ENCODE measurements at places on chromosomes 6 and 20.

- no peak overlapping the region for H3K27ac ChIP-seq
- H3K27me3 ChIP-seq, result no peaks in the 10 kb centered on the region
- no peak for DNase-seq
- H3K4me3 ChIP-seq, result no peak overlapping the region
- no peaks in the 10 kb centered on the region for H3K36me3 ChIP-seq
- no peaks in the 10 kb centered on the region for H3K4me1 ChIP-seq
Observed at GRCh38 chr6:93604951-93605350, 185.6 kb upstream of the EPHA7 start.

- H3K4me3 ChIP-seq, result no peak overlapping the region
- no peaks in the 10 kb centered on the region for H3K4me1 ChIP-seq
- H3K27me3 ChIP-seq, result no peaks in the 10 kb centered on the region
- no peak for DNase-seq
- H3K27ac ChIP-seq, result no peak overlapping the region
- no peaks in the 10 kb centered on the region for H3K36me3 ChIP-seq
Observed at GRCh38 chr6:112575309-112575834, 228.2 kb downstream of the RFPL4B start.

- no peak overlapping the region for H3K4me3 ChIP-seq
- H3K4me1 ChIP-seq, result no peaks in the 10 kb centered on the region
- H3K36me3 ChIP-seq, result no peaks in the 10 kb centered on the region
- H3K27ac ChIP-seq, result no peak overlapping the region
- no peaks in the 10 kb centered on the region for H3K27me3 ChIP-seq
- no peak for DNase-seq
Observed at GRCh38 chr6:130161683-130162404, 60.9 kb downstream of the SAMD3 start.

DNA sequence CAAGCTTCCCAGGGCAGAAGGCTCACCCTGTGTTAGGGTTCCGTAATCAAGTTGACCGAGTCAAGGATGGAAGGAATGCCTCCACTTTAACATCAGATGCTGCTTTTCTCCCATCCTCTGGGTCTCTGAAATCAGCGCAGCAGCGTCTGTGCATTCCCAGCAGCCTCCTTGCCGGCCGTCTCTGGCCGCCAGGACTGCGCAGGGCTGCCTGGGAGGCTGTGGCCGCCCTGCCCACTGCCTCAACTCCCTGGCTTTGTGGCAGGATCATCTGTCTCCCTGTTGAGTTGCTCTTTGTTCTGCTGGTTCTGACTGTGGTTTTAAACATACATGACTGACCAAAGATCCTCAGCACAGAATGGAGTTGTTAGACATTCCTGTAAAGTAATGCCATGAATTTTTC lies 56.5 kb downstream of the DLL1 start:
- H3K27ac ChIP-seq, result no peak overlapping the region
- H3K4me3 ChIP-seq, result no peak overlapping the region
- H3K27me3 ChIP-seq, result no peaks in the 10 kb centered on the region
- DNase-seq, result no peak

DNA sequence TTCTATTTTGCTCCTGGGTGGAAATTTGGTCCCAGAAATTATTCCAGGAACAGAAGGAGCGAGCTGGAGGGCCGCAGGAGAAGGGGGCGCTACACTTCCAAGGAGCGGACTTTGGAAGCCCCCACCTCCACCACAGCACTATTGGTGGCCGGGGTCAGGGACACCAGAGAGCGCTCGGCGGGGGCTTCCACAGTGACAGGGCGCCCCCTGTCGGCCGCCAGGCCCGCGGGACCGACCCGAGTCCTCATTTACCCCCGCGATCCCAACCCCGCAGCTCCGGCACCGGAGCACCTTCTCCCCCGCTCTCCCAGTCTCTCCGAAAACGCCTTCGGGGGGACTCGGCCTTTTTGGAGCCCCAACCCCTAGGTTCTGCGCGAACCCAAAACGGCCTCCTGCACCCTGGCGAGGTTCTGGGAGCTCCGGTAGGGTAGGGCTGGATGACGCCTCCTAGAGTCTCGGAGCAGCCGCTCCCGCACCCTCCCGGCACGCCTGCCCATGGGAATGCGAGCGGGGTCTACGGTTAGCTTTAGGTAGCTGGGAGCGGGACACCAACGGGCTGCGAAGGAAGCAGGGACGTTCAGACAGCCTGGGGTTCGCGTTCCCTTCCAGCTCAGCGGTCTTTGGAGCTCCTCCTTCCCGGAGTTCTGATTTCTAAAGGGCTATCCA lies 2.4 kb upstream of the FOXA2 start:
- peak; percentile 77 for DNase-seq
- no peak overlapping the region for H3K27ac ChIP-seq
- H3K4me3 ChIP-seq, result no peak overlapping the region
- peaks cover 64% of the 10 kb centered on the region for H3K27me3 ChIP-seq
- H3K4me1 ChIP-seq, result peaks cover 5% of the 10 kb centered on the region

GRCh38 chr6:151548201-151548600 lies 54.4 kb downstream of the CCDC170 start:
- no peaks in the 10 kb centered on the region for H3K27me3 ChIP-seq
- no peaks in the 10 kb centered on the region for H3K4me1 ChIP-seq
- H3K4me3 ChIP-seq, result no peak overlapping the region
- DNase-seq, result no peak
- H3K36me3 ChIP-seq, result no peaks in the 10 kb centered on the region

DNA sequence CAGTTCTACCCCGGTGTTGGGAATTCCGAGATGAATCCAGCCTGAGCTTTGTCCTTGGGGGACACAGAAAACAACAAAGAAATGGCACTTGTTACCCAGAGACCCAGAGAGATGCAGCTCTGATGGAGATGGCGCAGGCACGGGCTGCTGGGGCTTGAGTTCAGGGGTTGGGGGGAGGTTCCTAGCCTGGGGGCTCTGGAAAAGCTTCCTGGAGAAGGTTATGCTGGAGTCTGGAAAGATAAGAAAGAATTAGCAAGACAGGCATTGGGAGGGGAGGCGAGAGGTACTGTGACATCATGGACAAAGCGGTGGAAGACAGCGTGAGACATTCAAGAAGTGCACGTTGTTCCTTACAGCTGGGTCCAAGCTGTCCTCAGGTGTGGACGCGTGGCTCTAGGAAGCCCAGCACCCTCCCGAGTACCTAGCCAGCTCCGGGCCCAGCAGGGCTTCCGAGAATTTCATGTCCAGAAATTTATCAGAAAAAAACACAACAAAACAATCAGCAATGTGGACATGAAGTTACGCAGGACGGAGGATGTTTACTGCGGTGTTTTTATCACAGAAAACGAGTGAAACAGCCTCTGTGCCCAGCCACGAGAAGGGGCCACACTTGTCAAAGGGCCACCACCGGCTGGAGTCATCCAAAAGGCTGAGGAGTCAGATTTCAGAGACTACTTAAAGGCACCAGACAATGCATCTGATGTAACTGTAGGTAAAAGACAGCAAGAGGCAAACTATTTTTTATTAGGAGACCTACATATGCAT lies 39.5 kb downstream of the C20orf203 start:
- no peaks in the 10 kb centered on the region for H3K4me1 ChIP-seq
- no peak overlapping the region for H3K4me3 ChIP-seq
- no peaks in the 10 kb centered on the region for H3K27me3 ChIP-seq
- H3K27ac ChIP-seq, result no peak overlapping the region

DNA sequence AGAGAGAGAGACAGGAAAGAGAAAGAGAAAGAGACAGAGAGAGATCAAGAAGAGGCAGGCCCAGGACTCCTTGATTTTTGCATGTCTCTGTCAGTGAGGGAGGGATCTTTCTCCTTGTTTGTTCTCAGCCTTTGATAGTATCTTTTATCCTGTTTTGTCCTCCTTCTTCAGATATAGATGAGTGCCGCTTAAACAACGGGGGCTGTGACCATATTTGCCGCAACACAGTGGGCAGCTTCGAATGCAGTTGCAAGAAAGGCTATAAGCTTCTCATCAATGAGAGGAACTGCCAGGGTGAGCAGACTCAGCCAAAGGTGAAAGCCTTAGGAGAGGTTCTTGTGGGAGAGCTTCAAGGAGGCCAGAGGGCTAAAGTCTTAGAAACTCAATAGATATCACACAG lies 20.0 kb upstream of the ZNF76 start:
- H3K27ac ChIP-seq, result no peak overlapping the region
- DNase-seq, result no peak
- H3K4me1 ChIP-seq, result no peaks in the 10 kb centered on the region
- H3K27me3 ChIP-seq, result peaks cover 6% of the 10 kb centered on the region
- peak overlapping the region; percentile 3 for H3K4me3 ChIP-seq

DNA sequence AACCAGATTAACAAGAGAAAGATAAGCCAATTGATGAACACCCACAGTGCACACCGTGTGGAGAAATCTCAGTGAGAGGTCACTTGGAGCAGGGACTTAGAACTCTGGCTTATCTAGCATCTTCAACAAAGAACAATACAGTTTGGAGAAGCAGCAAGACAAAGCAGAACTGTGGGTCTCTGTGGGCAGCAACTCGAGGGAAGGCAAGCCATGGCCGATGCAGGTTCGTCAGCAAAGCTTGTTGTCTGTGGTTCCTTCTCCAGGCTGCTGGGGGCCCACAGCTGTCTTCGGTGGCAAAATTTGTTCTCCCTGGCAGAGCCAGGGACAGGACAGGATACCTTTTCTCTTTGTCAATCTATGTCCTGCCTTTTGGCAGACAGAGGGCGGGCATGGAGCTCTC lies 22.1 kb downstream of the RPP40 start:
- H3K36me3 ChIP-seq, result peaks cover 4% of the 10 kb centered on the region
- no peak overlapping the region for H3K4me3 ChIP-seq
- no peaks in the 10 kb centered on the region for H3K27me3 ChIP-seq
- no peak overlapping the region for H3K27ac ChIP-seq
- no peak for DNase-seq

DNA sequence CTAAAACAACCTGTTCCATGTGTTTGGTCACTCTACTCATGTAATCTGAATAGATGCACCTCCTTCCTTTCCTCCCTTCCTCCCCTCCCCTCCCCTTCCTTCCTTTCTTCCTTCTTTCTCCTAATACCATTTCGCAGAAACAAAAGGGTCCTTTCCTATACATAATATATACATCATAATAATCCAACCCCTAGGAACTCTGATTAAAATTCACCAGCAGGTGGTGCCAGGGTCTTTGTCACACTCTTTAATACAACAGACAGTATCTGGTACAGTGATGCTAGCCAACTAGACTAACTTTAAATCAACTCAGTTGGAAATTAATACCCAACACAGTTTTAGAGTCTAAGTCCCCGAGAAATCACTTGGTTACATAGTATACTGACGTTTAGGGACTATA lies 181.2 kb upstream of the SHLD1 start:
- H3K4me3 ChIP-seq, result no peak overlapping the region
- no peak for DNase-seq
- H3K36me3 ChIP-seq, result peaks cover 35% of the 10 kb centered on the region
- no peak overlapping the region for H3K27ac ChIP-seq

GRCh38 chr6:77653816-77654215 lies 977 bp downstream of the MEI4 start:
- DNase-seq, result no peak
- no peak overlapping the region for H3K4me3 ChIP-seq
- no peaks in the 10 kb centered on the region for H3K4me1 ChIP-seq
- no peaks in the 10 kb centered on the region for H3K36me3 ChIP-seq

- no peak overlapping the region for H3K4me3 ChIP-seq
- peaks cover 98% of the 10 kb centered on the region for H3K27me3 ChIP-seq
- H3K4me1 ChIP-seq, result no peaks in the 10 kb centered on the region
- no peak overlapping the region for H3K27ac ChIP-seq
- no peaks in the 10 kb centered on the region for H3K36me3 ChIP-seq
Observed at GRCh38 chr6:99605074-99605734, 1.4 kb upstream of the PRDM13 start.

- H3K4me3 ChIP-seq, result no peak overlapping the region
- no peak overlapping the region for H3K27ac ChIP-seq
- H3K36me3 ChIP-seq, result no peaks in the 10 kb centered on the region
- no peak for DNase-seq
Observed at GRCh38 chr6:115976321-115976870, 84.3 kb downstream of the FRK start.

DNA sequence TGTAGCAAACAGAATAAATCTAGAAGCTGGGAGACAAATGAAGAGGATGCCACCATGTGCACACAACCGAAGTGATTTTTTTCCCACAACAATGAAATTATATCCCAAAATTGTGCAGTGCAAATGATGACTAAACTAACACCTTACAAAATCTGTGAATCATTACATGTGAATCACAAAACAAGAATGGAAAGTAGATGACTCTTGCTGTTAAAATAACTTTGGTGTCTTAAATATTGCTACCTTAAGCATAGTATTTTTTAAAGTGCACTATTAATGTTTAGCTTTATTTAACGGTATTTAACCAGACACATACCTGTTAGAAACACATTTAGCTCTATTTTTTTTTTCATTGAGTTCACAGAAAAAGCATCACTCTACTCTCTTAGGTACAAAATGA lies 190.8 kb downstream of the TBC1D32 start:
- no peaks in the 10 kb centered on the region for H3K27me3 ChIP-seq
- H3K4me1 ChIP-seq, result no peaks in the 10 kb centered on the region
- no peak for DNase-seq

- DNase-seq, result no peak
- H3K36me3 ChIP-seq, result peaks cover 3% of the 10 kb centered on the region
- no peak overlapping the region for H3K27ac ChIP-seq
Observed at GRCh38 chr20:58461104-58461503, 54.1 kb downstream of the APCDD1L start.

DNA sequence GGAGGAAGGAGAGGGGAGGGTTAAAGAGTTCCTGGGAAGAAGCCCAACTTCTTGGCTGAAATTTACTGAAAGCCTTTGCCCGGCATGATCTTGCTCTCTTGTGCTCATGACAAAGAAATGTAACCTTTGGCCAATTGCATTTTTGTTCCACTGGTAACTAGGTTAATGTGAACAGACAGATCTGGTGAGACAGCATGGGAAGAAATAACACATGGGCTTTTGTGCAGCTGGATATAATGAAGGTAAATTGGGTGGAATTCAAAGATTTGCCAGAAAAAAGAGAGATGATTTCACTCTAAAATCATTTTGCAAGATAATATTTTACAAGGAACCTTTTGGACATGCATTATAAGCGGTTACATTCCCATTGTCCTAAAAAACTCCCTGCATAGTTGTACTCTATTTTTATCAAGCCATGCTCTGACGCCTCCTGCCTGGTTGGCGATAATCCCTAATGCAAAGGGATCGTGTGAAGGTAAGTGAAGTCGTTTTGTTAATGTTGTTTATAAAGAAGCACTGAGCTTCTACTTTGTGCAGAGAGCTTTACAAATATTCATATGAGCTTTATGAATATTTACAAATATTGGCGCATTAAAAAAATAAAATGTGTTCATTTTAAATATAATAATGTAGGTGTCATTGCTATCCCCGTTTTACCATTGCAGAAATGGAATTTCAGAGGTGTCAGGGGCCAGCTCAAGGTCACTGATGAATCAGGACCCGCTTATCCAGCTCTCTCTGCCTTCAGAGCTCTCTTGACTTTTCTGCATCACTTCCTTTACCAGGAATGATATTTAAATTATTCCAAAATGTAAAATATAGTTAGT lies 161.3 kb upstream of the AGPAT4 start:
- no peaks in the 10 kb centered on the region for H3K36me3 ChIP-seq
- no peak overlapping the region for H3K4me3 ChIP-seq
- no peak for DNase-seq

Data from H9 (cell line).